Fibroblast of the aortic adventitia (primary cell): ENCODE measurements at places on chromosomes 13 and 19.
A peak's percentile ranks its signal among the peaks of the same experiment; 100 is the strongest.

- DNase-seq: no peak
Observed at GRCh38 chr13:110645750-110646149, 30.4 kb downstream of the NAXD start.

- no peak for DNase-seq
Observed at GRCh38 chr19:46603195-46603637, 2.1 kb downstream of the CALM3 start.

- DNase-seq: peak; percentile 95
Observed at GRCh38 chr13:33125821-33126570, 109.8 kb downstream of the KL start.

- DNase-seq: no peak
Observed at GRCh38 chr19:10782795-10783194, 53.2 kb downstream of the TMED1 start.

- DNase-seq: no peak
Observed at GRCh38 chr19:6275170-6275744, 4.5 kb downstream of the MLLT1 start.

DNA sequence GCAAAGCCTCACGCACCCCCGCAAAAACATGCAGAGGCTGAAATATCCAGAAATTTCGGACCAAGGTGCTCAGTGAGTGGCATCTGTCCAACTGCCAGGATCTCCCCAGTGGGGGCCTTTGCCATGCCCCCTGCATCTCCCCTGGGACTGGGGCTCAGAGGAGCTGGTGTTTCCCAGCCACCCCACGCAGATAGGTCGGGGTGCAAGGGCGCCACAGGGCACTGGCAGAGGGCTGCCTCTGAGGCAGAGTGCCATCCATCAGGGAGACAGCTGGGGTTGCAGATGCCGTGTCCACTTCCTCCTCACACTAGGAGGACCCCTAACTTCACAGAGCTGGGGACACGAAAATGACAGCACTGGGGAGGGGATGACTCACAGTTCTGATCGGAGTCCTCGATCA is 26.3 kb downstream of the IZUMO4 start:
- DNase-seq: no peak

DNA sequence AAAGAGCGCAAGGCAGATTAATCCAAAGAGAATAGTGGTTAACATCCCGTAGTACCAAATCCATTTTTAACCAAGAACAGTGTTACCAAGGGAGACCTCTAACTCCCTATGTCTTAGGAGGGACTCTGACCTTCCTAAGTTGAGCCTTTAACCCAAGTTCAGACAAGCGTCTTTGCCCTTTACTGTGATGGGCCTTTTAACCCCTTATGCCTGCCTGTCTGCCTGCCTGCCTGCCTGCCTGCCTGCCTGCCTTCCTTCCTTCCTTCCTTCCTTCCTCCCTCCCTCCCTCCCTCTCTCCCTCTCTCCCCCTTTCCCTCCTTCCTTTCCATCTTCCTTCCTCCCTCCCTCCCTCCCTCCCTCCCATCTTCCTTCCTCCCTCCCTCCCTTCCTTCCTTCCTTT is 32.6 kb downstream of the CEACAM1 start:
- DNase-seq: no peak
